ENCODE measurements at places on chromosomes 16 and 17.

DNA sequence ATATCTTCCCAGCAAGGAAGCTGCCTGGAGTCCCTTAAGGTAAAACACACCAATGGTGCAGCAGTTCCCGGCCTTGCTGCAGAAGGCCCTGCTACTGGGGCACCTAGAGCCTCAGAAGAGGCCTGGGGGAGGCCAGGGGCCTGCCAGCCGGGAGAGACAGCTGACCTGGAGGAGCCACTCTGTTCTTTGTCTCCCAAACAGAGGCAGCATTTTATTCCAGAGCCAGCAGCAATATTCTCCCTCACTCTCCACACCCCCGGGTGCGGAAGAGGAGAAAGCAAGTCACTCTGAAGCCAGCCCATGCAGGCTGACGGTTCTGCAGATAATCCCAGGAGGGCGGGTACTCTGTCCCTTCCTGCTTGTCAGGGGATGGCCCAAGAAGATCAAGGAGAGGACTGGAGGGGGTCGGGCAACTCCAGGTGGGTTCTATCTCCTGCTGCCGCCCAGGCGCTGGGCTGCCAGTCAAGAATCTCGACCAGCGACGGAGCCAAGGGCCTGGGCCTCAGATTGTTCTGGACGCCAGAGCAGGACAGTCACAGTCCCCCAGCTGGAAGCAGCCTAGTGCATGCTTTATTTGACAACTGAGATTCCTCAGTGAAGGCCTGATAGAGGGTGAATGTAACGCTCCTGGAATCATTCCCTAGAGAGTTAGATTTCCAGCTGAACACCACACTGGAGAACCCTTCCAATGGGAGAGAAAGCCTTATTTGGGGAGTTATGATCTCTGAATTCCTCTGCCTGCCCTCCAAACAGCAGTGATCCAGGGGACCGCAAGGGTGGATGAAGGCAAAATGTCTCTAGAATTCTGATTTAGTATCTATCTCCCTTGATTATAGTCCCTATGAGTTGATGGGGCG is 1.1 kb upstream of the KIFC3 start:
- DNase-seq: no peak

DNA sequence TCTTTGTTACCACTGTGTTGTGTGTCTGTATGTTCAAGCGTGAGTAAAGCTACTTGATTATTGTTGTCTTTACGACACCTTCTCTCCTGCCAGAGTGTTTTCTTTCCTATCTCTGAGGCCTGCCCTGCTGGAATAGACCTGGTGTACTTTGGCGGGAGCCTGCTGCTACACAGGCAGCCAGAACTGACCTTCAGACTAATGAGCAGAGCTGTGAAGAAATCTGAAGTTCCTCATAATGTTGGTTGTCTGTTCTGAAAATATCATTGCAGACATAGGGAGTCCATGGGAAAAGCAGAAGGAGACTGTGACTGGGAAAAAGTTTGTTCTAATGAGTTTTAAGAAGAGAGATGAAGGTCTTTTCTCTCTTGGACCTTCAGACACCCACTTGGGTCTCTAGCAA is 9.8 kb downstream of the RHOT1 start:
- DNase-seq: no peak

DNA sequence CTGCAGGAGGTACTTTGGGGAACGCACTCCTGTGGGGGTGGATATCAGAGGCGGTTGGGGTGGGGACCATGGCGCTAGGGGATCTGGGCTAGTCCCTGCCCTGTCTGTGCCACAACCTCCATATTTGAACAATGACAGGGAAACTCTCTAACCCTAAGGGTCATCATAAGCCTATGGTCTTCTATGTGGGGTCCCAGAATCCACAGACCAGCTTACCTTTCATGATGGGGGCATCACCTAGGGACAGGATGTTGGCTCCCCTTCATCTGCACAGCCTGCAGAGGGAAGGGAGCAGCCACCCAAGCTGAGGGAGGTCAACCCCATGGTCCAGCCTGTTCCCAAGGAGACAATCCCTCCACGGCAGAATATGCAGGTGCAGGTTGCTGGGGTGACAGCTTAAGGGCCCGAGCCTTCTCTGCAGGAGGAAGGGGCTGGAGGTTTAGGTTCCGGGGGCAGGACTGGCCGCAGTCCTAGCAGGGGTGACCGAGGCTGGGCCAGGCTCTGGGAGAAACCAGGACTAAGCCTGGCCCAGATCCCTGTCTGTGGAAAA is 1.7 kb downstream of the ORAI3 start:
- DNase-seq: no peak

GRCh38 chr17:3002538-3003295 is 60.7 kb downstream of the OR1D5 start:
- DNase-seq: no peak

- no peak for DNase-seq
Measured at GRCh38 chr17:80374732-80375585, 40.0 kb upstream of the ENDOV start.

DNA sequence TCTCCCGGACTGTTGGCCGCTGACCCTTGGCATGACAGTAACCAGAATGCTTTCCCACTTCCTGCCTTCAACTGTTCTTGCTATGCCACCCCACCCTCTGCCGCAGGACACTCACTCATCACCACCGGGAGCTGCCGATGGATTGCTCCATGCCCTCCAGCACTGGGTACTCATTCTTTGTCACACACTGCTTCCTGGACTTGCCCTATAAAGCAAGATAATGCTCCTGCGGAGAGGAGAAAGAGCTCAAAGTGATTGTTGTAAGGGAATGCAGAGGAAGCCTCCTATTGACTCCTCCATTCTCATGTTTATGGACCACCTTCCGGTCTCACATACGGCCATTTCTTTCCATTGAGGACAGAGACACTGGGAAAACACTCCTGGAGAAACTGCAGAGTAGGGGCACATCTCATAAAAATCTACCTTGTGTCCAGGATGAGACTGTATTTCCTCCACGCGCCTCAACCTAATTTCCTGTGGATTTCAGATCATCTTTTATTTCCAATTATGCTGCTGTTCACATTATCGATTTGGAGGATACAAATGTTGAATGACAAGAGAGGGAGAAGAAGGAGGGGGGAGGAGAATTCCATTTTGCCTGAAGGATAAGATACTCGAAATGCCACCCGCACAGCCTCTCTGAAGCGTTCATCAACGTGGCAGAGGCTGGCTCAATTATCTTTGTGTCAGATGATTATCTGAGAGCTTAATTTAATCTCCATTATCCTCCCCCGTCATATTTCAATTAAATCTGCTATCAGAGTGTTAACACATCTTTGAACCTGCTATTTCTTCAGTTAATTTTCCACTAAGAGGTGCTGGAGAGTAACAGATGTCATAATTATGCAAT is 486.1 kb upstream of the SALL1 start:
- DNase-seq: no peak

GRCh38 chr17:82528484-82529265 is 9.1 kb downstream of the FOXK2 start:
- DNase-seq: no peak

DNA sequence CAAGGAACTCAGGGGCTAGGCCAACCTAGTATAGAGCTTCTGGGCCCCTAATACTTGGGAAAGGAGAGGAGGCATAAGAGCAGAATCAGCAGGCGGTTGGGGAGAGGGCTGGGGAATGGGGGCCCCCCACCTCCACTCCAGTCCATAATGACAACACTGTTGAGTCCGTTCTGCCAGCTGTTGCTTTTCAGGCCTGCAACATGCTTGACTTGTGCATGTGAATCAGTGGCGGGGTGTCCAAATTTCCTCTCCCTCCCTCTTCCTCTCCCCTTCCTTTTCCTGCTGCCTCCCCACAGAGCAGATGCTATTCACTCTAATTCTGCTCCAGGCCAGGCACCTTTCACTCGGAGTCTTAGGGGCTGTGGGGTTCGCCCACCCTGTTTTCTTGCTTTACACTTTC is 31.7 kb downstream of the SGSM2 start:
- no peak for DNase-seq

DNA sequence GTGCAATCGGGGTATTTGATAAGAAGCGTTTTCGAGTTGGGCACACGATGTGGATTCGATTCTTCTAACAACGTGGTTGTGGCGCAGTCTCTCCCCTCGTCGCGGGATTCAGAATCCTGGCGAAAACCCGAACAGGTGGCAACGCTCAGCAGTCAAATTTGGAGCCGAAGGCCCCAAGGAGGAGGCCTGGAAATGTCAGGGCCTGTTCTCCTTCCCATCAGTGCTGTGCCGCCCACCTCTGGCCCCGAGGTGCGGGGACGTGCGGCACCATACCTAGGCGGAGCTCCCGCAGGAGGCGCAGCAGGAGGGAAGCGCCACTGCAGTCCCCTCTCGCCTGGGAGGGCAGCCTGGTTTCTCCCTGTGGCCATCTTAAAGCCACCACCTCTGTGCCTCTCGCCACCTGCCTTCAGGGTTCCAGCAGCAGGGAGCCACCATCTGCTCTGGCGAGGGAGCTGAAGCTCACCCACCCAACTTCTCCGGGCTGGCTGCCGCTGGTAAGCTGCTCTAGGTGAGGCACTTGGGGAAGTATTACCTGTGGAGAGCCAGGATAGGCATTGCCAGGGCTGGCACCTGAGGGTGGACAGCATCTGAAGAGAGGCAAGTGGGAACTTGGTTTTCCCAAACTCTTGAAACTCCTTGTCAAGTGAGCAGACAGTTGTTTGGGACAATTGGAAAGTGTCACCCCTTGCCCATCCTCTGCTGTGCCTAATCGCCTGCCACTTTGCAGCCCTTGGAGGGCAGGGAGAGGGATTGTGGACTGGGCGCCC is 2.6 kb upstream of the AATF start:
- DNase-seq: no peak

DNA sequence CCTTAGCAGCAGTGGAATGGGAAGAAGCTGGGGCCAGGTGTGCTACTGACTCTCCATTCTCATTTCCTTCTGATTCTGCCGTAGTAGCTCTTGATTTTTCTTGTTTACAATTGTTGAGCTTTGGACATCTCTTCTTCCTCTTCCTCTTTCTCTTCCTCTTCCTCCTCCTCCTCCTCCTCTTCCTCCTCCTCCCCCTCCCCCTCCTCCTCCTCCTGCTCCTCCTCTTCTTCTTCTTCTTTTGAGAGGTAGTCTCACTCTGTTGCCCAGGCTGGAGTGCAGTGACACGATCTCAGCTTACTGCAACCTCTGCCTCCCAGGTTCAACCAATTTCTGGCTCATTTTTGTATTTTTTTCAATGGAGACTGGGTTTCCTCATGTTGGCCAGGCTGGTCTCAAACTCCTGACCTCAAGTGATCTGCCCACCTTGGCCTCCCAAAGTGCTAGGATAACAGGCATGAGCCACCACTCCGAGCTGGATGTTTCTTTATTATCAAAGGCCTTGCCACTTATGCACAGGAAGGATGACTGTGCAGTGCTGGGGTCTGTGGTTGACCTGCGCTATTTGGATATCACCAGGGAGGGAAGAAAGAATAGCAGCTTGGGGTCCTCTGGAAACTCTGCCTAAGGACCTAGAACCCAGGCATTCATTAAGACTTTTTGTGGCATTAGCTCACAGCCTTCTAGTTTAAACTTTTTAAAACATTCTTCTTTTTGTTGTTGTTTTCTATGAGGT is 127.8 kb upstream of the KCNJ16 start:
- no peak for DNase-seq

DNA sequence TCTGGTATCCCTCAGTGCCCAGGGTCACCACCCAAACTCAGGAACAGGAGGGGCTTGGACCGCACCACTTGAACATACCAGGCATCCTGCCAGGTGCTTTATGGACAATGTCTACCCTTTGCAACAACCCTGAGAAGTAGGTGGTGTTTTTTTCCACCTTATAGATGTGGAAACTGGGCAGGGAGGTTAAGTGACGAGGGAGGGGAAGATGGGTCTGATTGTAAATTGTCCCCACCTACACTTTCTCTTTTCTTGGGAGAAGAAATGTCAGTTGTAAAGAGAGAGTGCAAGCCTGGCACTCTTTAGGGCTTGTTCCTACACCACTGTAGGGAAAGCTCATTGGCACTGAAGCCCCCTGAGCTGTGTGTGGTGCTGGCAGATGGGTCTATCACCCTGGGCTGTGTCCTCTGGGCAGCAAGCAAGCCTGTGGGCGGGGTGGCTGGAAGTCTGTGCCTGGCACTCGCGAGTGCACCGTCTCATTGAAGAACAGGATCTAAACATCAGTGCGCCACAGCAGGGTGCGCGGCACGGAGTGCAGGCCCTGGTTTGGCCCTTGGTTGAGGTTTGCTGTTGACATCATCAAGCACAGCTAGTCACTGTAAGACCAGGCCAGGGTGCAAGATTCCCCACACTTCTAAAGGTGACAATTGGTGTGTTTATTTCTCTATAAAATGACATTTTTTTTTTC is 15.1 kb downstream of the NOD2 start:
- DNase-seq: no peak

DNA sequence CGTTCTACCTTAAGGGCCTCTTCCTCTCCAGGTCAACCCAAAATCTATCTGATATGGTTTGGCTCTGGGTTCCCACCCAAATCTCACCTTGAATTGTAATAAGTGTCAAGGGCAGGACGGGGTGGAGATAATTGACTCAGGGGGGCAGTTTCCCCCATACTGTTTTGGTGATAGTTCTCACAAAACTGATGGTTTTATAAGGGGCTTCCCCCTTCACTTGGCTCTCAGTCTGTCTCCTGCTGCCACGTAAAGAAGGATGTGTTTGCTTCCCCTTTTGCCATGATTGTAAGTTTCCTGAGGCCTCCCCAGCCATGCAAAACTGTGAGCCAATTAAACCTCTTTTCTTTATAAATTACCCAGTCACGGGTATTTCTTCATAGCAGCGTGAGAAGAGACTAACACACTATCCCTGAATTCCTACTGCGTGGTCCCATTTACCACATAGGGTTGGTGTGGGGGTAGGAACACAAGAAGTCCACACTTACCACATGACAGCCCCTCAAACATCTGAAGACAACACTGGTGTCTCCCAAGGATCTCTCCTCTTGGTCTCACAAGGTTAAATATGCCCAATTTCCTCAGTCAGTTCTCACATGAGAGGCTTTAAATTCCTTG is 8.2 kb downstream of the COTL1 start:
- no peak for DNase-seq

GRCh38 chr16:87140211-87141200 is 176.7 kb downstream of the C16orf95 start:
- no peak for DNase-seq

DNA sequence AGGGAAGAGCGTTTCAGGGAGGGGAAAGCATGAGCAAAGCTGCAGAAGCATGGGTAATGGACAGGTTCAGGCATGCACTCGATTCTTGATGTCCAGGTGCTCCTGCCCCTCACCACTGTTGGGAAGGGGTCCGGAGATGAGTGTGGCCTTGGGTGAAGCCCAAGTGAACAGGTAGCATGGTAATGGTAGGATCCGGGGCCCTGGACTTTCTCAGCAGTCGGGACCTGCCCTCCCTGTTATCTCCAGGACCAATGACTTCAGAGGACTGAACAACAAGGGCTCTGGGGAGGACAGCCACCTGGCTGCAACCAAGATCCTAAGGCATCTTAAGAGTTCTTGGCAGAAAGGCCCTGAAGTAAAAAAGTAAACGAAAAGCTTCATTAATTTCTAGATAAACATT is 306.8 kb downstream of the CPPED1 start:
- no peak for DNase-seq
